Activated CD8-positive, alpha-beta memory T cell treated with anti-CD3 and anti-CD28 coated beads, Interleukin-2, amount 50 U/mL, for 4 hours (primary cell): ENCODE measurements at places on chromosomes 6 and 20.

GRCh38 chr6:21382821-21383449 lies 210.6 kb upstream of the SOX4 start:
- DNase-seq = no peak

DNA sequence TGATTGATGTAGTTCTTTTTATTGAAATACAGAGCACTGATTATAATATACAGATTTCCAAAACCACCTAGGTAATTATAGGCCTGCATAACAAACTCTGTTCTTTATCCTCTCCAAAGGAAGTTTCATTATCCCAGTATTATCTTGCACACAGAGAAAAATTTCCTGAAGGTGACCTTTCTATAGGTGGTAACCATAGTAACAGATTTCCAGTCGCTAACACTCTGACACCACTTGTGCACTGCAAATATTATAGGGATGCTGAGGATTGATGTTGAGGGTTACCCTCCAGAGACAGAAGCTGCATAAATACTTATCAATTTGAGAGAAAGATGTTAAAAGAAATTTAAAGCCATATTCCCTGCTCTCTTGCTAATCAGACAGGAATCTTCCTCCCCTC lies 274.5 kb upstream of the NRSN1 start:
- DNase-seq = no peak

- no peak for DNase-seq
Measured at GRCh38 chr20:21046413-21047070, 59.6 kb downstream of the LINC00237 start.

DNA sequence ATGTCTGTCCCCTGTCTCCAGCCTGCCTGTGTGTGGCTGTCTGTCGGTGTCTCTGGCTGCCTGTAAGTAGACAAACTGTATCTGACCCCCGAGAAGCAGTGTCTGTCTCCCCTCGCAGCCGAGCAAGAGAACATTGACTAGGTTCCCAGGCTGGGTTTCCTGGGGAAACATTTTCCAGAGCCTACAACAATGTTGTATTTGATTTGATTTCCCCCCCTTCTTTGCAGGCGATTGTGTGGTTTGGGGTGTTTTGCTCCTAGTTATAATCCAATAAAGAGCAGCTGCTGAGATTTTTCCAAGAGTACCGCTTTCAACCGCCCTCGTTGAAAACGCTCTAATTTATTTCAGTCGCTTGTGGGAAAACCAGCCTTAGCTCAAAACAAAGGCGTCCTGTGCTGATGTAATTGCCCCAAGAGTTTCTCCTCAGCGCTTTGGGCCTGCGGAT lies 92.6 kb downstream of the CDC5L start:
- DNase-seq = no peak

GRCh38 chr20:10986586-10986985 lies 312.8 kb upstream of the JAG1 start:
- no peak for DNase-seq

DNA sequence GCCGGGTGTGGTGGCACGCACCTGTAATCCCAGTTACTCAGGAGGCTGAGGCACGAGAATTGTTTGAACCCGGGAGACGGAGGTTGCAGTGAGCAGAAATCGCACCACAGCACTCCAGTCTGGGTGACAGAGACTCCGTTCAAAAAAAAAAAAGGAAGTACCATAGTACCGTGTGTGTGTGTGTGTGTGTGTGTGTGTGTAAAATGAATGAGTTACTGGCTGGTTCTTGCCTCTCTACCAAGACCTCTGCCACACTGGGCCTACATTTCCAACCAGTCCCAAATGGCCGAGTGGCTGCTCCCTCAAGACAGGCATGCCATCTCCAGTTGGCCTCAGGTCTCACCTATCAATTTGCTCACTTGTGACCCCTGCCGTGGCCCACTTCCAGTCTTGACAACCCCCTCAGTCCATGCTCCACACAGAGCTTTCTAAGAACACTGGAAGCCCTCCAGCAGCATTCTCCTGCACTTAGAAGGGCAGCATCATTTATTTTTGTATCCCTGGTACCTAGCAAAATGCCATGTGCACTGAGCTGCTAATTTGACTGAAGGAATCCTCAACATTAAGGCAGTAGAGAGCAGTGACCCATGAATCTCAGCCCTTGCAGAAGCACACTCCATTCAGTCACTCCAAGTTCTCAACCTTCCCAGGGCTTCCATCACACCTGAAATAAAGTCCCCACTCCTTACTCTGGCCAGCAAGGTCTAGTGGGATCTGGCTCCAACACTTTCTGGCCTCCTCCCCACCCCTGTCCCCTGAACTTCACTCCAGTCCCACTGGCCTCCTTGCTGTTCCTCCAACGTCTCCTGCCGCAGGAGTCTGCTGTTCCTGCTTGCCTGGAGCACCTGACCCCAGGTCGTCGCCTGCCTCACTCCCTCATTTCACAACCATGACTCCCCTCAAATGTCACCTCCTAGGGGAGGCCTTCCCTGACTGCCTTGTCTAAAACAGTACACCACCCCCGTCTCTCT lies 29.9 kb downstream of the COX4I2 start:
- DNase-seq = no peak

GRCh38 chr6:106574741-106575458 lies 54.4 kb downstream of the RTN4IP1 start:
- no peak for DNase-seq

- no peak for DNase-seq
Measured at GRCh38 chr6:33904747-33905065, 100.9 kb upstream of the MLN start.

DNA sequence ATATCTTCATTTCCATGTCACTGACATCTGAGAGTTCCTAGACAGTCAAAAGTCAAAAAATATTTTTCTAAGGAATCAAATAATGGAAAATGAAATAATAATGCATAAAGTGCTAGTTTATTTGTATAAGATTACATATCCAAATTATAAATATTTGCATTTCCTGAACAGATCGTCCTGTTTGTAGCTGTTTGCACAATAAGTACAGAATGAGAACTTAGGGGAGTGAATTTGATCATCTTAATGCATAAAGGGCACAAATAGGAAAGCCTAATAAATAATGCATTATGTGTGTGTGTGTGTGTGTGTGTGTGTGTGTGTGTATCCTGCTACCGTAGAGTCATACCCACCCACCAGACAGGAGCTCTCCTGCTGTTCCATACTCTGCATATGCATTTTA lies 521.0 kb upstream of the EPHA7 start:
- no peak for DNase-seq

DNA sequence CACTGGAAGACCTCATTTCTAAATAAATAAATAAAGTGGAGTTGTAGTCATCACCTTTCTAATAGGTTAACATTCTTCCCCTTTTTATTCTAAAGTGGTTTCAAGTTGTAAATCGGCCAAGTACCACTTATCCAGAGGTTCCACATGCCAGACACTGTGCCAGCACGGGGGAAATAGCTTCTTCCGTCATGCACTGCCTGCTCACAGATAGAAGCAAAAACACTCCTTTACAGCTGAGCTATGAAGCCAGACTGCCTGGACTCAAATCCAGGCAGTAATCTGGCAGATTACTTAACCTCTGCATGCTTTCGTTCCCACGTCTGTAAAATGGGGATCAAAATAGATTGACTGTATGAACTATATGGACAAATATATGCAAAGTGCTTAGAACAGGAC lies 17.2 kb upstream of the SCML4 start:
- DNase-seq = no peak

DNA sequence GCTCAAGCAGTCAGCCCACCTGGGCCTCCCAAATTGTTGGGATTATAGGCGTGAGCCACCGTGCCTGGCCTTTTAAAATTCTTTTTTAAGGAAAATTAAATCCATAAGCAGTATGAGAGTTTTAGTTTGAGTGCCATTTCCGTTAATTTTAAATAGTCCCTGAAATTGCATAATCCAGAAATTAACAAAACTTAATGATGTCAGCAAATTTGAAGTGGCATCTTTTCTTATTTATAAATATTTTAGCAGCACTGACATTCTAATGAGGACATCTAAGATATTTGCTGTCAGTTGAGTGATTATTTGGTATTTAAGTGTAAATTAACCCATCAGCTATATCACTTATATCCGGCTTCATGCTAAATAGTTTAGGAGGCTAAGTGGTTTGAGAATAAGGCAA lies 42.9 kb upstream of the FAM184A start:
- DNase-seq = no peak

- DNase-seq = no peak
Measured at GRCh38 chr6:35980991-35981645, 43.3 kb downstream of the SLC26A8 start.

DNA sequence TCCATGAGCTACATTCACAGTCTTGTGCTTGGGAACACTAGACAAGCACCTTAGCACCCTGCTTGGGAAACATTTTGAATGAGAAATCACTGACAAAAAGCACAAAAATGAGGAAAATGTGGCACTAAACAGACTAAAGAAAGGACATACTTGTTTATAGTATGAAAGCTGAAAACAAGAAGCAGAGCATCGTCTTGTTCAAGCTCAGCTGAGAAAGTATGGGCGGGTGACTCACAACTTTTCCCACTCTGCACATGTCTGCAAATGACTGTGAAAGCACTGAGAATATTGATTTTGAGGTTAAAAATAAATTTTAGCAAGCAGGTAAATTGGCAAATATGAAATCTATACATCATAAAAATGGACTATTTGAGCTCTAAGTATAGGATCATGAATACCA lies 725.3 kb downstream of the COL12A1 start:
- DNase-seq = no peak

DNA sequence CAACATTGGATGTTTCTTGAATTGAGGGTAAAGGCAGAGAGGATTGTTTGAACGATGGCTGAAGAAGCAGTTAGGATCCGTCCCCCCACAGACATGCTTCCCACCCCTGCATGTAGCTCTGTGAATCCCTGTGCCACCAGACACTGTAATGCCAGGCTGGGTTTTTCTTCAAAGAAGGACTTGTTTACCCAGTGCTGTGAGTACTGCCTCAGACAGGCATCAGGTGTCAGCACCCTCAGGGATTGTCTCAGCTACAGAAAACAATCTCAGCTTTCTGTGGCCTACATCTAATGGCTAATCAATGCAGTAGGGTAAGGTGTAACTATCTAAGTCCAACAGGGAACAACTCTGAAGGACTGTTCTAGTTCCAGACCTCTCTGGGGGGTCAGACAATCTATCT lies 853.0 kb upstream of the EPHA7 start:
- no peak for DNase-seq

DNA sequence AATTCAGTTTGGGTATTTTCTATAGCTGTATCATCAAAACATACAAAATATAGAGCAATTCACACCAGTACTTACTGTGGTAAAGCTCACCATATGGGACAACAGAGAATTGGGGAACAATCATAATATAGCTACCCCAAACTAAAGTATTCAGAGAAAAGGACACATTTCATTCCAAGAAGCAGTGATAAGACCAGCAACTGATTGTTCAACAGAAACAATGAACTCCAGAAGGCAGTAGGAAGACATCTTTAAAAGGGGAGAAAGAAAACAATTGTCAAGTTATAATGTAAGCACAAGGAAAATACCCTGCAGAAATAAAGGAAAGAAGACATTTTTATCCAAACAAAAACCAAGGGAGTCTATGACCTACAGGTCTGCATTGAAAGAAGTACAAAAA lies 210.9 kb downstream of the ZFAND3 start:
- DNase-seq = no peak

DNA sequence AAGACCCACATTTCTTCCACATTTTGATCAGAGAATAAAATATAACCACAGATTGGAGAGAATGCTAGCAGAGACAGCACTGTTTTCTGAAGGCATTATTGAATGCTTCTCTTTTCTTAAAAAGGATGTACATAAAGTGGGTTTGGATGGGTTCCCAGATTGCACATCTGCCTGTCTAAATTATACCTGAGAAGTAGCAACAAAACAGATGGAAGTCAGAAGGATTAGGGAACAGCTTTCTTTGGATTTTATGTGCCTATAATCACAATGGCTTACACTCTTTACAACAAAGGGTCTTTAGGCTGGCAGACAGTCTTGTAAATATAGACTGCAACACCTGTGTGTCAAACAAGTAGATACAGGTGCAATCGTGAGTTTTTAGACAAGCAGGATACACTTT lies 622.2 kb upstream of the MANEA start:
- no peak for DNase-seq

GRCh38 chr6:14664112-14664601 lies 546.6 kb downstream of the CD83 start:
- no peak for DNase-seq

- DNase-seq = no peak
Measured at GRCh38 chr20:5214826-5215225, 88.0 kb downstream of the CDS2 start.

GRCh38 chr6:169567819-169568218 lies 134.0 kb downstream of the WDR27 start:
- DNase-seq = no peak

- no peak for DNase-seq
Measured at GRCh38 chr6:129786548-129786947, 74.6 kb downstream of the TMEM244 start.

GRCh38 chr20:8168785-8169288 lies 36.8 kb downstream of the PLCB1 start:
- DNase-seq = no peak

GRCh38 chr6:26021001-26021349 lies 58.4 kb downstream of the TRIM38 start:
- DNase-seq = peak; percentile 40

GRCh38 chr6:44630125-44631028 lies 242.9 kb downstream of the CDC5L start:
- DNase-seq = no peak

DNA sequence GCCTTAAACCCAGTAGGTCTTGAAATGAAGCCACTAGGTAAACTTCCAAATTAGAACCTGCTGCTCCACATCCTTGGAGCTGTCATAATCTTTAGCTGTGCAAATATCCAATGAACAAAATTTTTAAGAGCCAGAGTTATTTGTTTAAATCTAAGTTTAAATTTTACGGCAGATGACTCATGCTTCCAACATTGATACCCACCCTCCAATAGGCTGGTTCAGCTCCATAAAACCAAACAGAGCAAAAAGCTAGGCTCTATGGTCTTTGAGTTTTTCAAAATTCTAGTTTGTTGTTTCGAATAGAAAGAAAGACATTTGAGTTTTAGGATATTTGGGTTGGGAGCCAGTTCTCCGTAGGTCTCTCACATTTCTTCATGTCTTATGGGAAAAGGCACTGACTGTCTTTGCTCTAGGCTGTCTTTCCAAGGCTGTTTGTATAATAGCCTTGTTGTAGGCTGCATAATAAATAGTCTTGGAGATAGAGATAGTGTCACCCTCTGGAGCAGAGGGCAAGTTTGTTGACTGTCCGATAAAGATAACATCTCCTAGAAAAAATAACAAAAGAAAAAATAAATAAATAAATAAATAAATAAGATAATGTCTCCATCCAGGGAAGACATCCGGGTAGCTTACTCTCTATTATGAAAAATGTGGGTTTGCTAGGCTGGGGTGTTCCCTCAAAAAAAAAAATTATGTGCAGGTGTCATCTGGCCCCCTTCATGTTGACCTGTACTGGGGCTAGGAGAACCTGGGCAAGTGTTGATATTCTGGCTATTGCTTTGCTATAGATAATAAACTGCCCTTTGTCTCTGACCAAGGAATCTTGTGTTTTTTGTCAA lies 36.5 kb downstream of the SLC2A12 start:
- DNase-seq = no peak

- no peak for DNase-seq
Measured at GRCh38 chr6:157312757-157313156, 10.6 kb downstream of the TMEM242 start.
